ENCODE measurements at places on chromosomes 12 and 14.
A peak's percentile ranks its signal among the peaks of the same experiment; 100 is the strongest.

DNA sequence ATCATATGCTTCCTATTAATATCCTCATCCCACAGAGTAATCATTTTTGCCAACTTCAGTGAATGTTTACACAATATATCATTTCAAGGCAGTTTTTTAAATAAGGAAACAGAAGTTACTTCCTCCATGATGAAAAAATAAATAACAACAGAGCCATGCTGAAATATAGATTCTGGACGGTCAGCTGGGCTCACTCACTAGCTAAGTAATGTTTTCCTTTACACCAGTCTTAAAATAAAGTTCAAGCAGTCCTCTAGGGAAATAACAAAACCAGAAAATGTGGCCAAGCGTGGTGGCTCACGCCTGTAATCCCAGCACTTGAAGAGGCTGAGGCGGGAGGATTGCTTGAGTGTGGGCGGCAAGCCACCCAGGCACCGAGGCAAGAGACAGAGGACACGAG lies 28.7 kb downstream of the AICDA start:
- no peak for DNase-seq

DNA sequence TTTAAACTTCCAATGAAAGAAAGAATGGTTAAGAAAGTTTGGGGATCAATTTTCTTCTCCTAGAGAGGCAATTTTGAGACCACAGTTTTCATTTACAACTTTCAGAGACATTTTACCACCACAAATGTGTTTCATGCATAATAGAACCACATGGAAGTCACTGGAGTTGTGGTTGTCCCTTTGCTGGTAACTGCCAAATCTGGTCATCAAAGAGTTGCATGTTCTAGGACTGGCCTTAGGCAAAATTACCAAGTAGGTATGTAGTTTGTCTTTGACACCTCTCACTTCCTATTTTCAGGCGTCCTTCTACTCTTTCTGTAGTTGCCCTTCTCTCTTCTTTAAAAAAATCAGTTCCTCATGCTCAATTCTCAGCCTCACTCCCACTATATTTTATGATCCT lies 54.3 kb upstream of the TMX1 start:
- DNase-seq = no peak

DNA sequence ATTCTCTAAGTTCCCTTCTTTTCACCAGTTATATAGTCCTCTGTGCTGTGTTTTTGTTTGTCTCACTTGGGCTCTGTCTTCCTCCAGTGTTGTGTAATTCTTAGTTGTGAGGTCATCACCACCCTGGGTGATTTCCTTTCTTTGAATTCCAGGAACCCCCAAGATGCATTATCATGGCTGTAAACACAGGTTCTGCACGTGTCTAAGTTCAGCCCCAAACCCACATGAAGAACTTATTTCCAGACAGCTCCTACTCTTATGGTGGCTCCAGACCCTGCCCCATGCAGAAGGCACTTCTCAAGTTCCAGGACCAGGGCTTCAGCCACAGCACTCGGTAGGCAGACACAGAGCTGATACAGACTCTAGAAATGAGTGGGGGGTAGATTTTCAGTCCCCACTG lies 560.5 kb downstream of the BCL11B start:
- no peak for DNase-seq

GRCh38 chr12:125142601-125143000 lies 77.4 kb downstream of the AACS start:
- DNase-seq = no peak

- no peak for DNase-seq
Observed at GRCh38 chr12:42338280-42338679, 12.3 kb downstream of the PPHLN1 start.

DNA sequence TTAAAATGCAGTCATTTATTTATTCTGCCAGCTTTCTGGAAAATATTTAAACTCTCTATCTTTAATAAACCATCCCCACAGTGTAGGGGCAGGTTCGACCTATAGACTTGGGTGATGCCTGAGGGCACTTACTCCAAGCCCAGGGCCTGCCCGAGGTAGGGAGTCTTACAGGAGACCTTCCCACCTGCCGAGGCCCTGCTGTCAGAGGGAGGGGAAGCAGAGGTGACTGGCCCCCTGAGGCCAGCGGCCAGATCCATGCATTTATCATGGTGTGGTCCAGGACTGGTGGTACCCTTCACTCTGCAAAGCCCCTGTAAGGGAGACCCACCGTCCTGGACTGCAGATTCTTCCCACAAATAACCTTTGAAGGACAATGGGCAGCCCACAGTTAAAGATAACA lies 7.6 kb downstream of the EML1 start:
- no peak for DNase-seq

- peak; percentile 97 for DNase-seq
Observed at GRCh38 chr14:89428546-89429198, 11.6 kb upstream of the FOXN3 start.

DNA sequence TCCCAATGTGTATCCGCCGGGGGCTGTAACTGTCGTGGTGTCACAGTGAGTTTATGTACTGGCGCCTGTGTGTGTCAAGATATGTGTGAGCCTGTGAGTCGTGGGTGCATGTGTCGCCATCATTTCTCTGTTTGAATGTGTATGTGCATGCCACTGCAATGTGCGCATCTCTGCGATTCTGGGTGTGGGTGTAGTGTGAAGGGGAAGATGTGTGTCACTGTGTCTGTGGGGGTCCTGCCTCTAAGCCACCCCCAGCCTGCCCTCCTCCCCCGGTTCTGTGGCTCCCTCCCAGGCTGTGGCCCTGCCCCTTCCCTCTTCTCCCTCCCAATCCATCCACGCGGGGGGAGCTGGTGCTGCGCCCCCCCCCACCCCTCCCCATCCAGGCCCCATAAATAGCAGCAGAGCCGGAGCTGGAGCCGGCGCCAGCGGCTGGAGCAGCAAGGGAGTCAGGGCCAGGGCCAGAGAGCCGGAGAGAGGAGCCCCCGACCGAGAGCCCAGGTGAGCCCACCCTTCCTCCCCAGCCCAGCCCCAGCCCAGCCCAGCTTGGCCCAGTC lies at the start of gene CPNE6:
Gene CPNE6 (plus strand): TSS at position 419 of the 554 bp plus-strand sequence. CDS start 1,375 bp downstream, outside the sequence.
- no peak for DNase-seq

- peak; percentile 71 for DNase-seq
Observed at GRCh38 chr12:38138225-38139221, 178.1 kb upstream of the ALG10B start.

DNA sequence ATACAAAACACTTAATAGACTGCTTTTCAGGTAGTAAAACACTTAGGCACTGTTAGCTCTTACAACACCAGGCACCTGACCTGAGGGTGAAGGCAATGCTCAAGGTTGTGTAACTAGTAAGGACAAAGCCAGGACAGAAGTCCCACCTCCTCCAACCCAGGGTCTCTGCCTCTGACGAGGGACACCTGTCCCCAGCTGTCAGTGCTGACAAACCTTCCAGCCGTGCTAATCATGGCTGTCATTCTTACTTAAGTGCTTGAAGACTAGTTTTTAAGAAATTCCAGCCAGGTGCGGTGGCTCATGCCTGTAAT lies 62.5 kb upstream of the MAX start:
- no peak for DNase-seq

DNA sequence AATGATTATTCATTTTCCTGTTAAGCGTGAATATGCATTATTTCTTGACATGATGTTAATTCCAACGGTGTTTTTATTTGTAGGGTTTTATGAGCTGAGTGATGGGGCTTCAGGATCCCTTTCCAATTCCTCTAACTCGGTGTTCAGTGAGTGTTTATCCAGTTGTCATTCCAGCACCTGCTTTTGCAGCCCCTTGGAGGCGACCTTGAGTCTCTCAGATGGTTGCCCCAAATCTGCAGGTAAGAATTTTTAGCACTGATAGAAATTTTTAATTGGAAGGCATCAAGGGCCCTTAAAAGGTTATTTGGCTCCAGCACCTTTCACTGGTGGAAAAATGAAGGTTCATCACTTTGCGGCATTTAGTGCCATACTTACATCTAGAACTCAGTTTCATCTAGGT lies 3.7 kb downstream of the DACT1 start:
- DNase-seq = no peak

DNA sequence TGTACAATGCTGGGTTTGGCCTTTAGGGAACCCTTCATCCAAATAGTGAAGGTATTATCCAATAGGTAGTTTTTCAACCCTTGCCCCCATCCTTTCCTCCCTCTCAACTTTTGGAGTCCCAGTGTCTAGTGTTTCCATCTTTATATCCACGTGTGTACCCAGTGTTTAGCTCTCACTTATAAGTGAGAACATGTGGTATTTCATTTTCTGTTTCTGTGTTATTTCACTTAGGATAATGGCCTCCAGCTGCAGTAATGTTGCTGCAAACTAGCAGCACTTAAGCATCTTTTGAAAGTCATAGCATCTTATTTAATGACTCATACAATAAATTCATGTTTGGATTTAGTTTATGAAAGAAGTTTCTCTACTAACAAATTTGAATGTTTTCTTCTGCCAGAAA lies 442.5 kb downstream of the NELL2 start:
- DNase-seq = no peak

DNA sequence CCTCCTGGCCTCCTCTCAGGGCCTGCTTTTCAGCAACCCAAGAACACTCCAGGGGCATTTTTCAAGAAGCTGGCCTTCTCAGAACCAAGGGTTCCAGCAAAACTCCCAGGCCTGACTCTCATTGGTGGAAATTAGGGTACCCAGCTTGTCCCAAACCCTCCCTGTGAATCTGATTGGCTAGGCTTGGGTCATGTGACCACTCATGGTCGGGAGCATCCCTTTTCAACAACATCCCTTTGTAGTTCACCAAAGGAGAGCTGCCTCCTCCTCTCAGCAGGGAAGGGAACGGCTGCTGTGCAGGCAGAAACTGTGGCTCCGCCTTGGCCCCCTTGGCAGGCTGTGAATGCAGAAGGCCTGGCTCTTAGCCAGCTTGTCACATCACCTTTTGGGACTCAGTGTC lies 94.5 kb downstream of the AACS start:
- DNase-seq = no peak

DNA sequence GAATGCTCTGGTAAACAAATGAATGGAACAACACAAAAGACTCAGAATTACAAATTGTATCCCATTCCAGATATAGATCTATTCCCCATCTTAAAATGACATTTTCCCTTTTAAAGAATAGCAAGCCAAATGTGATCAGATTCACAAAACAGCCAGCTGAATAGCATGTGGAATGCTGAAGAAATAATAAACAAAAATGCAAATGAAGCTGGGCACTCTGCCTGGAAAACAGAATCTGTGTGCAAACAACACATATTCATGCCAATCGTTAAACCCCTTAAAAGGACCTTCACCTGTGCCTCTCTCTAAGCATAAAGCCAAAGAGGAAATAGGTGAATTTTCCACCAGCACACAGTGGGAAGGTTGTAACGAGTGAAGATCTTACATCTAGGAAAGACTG lies 67.9 kb upstream of the PDZRN4 start:
- peak; percentile 90 for DNase-seq

GRCh38 chr12:123115409-123116121 lies 35.3 kb downstream of the PITPNM2 start:
- no peak for DNase-seq

DNA sequence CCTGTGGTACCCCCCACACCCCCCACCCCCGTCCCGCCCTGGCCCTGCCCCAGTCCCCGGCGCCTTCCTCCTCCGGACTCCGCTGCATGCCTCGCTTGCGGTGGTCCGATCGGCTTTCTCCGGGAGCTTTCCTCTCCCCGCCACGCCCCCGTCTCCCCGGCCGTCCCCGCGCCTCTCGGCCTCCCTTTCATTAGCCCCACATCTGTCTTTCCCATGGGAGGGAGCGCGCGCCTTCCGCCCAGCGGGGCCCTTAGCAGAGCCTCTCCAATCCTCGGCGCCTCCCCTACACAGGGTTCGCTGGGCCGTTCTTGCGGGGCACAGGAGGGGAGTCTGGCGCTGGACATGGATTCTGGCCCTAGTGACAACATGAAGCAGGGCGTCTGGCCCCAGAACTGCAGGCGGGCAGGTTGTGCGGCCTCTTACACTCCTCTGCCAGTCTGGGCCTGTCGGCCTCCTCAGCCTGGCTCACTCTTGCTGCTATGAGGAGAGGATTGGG lies 1.5 kb upstream of the EFS start:
- no peak for DNase-seq

- no peak for DNase-seq
Observed at GRCh38 chr12:112322882-112323547, 59.2 kb downstream of the HECTD4 start.

DNA sequence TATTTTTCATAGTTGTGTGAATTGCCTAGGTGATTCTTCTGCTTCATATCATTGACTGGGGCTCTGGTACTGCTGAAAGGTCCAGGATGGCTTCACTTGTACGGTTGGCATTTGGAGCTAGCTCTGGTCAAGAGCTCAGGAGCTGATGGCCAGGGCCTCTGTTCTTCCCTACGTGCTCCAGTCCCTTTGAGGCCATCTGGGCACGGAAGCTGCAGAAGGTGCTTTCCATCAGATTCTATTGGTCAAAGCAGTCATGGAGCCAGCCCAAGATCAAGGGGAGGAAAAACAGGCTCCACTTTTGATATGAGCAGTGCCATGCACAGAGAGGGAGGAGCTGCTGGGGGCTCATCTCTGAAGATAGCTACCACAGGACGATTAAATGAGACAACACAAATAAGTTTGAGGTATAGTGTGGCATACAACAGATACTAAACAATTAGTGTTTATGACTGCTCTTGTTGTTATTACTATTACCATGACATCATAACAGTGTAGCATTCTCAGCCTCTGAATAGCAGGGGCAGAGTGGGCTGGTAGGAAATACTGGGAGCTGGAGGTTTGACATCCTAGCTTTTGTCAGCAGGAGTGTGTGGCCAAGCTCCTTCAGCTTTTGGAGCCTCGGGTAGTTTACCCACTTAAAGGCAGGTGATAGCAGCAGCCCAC lies 10.4 kb downstream of the KRT83 start:
- DNase-seq = no peak

GRCh38 chr12:13443028-13443427 lies 246.5 kb downstream of the EMP1 start:
- no peak for DNase-seq

- no peak for DNase-seq
Observed at GRCh38 chr14:105616802-105617192, 90.4 kb downstream of the TMEM121 start.
